ENCODE measurements at places on chromosomes 7 and 10.

- DNase-seq: no peak
Measured at GRCh38 chr7:83038787-83039186, 123.9 kb downstream of the PCLO start.

GRCh38 chr7:25894902-25895791 is 256.9 kb upstream of the NFE2L3 start:
- DNase-seq: peak; percentile 29

- DNase-seq: no peak
Measured at GRCh38 chr7:50095634-50096033, 2.6 kb upstream of the ZPBP start.

- DNase-seq: no peak
Measured at GRCh38 chr10:29238523-29239135, 50.2 kb upstream of the LYZL1 start.

- DNase-seq: no peak
Measured at GRCh38 chr10:104297697-104298660, 29.0 kb downstream of the GSTO2 start.

GRCh38 chr10:44607116-44607515 is 222.2 kb upstream of the CXCL12 start:
- no peak for DNase-seq

DNA sequence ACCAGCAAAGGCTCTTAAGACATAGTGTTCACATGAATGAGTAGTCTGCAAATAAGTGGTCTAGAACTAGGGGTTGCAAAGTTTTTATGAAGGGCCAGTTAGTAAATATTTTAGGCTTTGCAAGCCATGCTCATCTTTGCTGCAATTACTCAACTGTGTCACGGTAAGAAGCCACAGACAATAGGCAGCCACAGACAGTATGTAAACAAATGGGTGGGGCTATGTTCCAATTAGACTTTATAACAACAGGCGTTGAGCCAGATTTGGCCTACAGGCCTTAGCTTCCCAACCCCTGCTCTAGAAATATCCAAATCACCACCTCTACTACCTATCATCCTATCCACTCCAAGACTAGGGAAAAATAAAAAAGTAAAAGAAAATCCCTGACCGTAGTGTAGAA is 9.2 kb downstream of the IKZF5 start:
- no peak for DNase-seq

DNA sequence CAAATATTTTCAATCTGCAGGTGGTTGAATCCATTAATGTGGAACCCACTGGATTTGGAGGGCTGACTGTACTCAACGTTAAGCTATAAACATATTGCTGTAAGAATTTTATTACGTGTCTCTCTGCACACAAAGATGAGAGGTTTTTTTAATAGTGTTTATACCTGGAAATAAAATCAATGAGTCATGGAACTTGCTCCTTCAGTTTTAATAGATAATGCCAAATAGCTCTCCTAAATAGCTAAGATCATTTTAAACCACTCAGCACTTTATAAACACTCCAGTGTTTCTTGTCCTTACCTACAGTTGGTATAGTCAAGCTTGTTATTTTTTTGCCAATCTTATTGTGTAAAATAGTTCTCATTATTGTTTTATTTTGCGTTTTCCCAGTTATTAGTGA is 455.6 kb upstream of the FZD8 start:
- DNase-seq: no peak
